ENCODE measurements at places on chromosomes 13 and 19.

- no peak for DNase-seq
These were observed 14.2 kb downstream of the RAB8A start for GRCh38 chr19:16125737-16126495.

DNA sequence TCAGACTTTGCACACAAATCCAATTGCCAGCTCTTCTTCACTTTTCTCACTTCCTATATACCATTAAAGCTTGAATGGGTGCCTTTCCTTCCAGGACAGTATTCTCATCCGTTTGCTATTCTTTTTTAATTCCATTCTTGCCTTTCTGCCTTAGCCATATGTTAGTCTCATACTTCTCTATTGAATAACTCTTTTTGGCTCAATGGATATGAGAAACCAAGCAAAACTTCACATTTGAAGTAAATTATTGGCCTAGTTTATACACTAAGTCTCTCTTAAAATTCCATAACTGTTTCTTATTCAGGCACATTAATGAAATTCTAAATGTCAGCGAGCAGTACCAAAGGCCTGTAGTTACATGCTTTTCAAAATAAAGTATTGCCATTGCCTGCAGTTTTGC lies 129.6 kb upstream of the FRY start:
- DNase-seq, result no peak

DNA sequence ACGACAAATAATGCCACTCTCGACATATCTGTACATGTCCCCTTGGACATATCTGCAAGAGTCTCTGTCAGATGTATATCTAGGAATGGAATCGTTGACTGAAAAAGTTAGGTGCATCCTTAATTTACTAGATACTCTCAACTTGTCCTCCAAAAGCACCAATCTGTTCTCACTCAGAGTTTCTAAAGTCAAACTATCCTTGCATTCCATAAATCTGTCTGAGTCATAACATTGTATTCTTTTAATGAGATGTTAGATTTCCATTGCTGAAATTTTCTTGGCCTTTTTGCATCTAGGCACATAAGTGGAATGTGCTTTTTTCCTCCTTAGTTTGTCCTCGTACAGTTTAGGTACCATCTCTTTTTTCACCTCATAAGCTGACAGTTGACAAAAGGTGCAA lies 139.8 kb downstream of the PTPRS start:
- no peak for DNase-seq

GRCh38 chr13:109154146-109154545 lies 524.7 kb downstream of the MYO16 start:
- no peak for DNase-seq

DNA sequence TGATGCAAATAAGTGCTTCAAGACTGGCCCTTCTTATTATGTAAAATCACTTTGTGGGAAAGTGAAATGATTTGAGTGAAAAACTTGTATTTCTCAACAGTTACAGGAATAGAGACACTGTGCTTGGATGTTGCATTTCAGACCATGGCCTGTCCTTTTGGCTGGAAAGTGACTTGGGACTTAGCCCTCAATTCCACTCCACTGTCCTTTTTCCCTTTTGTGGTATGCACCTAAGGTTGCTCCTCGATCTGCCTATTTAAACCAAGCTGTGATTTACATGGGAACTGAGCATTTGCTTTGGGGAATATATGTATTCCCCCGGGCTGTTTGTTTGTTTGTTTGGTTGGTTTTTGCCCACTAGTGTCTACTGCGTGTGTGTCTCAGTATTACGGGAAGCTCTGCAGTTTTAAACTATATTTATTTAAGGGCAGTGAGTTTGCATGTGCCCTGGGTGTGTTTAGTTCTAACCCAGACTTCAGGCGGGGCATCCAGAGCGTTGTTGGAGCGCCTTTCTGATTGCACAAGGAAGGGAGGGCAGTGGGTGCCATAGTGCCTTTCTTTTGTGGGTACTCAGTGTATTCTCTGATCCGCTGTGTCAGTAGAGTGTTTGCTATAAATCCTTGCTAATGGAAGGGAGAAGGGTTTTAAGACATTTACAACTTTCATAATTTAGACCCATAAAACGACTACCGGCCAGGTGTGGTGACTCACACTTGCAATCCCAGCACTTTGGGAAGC lies 18.2 kb upstream of the RNF113B start:
- DNase-seq, result no peak

GRCh38 chr19:39778763-39779162 lies at the start of gene LEUTX:
Gene LEUTX (plus strand): TSS chr19:39778854. CDS start chr19:39778921, 67 bp downstream.
- DNase-seq, result no peak

DNA sequence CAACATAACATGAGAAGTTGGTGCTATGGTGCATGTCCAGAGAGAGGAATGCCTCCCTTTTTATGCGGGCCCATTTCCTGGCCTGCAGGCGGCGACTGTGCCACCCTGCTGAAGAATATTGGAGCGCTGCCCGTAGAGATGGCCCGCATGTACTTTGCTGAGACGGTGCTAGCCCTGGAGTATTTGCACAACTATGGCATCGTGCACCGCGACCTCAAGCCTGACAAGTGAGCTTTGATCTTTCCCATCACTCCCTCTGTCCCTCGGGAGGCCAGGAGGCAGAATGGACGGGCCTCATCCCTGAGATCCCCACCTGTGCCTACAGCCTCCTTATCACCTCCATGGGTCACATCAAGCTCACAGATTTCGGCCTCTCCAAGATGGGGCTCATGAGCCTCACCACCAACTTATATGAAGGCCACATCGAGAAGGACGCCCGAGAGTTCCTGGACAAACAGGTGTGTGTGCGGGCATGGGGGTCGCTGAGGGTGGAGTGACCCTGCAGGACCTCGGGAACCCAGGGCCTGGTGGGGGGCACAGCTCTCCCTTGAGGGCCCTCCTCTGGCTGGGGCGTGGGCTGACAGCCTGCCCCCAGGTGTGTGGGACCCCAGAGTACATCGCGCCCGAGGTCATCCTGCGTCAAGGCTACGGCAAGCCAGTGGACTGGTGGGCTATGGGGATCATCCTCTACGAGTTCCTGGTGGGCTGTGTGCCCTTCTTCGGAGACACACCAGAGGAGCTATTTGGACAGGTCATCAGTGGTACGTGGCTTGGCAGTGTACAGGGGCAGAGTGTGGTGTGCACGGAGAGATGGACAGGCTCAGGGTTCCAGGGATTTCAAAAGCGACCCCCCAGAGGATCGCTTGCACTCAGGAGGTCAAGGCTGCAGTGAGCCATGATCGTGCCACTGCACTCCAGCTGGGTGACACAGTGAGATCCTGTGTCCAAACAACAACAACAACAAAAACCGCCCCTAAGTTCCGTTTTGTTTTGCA lies 16.2 kb downstream of the DNASE2 start:
- no peak for DNase-seq

DNA sequence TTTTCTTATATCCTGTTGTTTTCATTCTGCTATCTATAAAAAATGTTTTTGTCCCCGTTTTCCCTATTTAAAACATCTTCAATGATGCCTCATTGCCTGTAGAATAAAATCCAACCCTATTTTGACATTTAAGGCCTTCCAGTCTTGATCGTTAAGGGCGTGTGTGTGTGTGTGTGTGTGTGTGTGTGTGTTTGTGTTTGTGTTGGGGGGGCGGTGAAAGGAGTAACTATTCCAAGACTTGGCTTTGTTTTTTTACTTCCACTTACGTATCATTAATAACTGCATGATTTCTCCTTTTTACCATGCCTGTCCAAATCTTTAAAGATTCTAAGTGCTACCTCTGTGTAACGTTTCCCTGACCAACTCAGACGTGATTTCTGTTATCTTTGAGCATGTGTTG lies 784 bp downstream of the PIBF1 start:
- no peak for DNase-seq

GRCh38 chr19:58521651-58522050 lies 2.0 kb upstream of the ZBTB45 start:
- no peak for DNase-seq

DNA sequence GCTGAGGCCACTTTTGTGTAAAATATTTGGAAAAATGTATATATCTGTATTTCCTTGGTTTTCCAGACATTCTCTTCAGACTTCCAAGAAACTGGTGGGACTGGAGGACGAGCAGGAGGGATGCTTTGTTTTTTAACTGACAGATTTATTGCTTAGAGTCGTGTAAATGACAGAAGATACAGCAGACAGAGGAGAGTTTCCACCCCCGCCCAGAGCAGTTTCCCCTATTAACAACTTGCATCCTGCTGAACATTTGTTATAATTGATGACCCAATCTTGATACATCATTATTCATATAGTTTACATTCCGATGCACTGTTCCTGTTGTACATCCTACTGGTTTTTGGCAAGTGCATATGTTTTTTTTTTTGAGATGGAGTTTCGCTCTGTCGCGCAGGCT lies 7.1 kb upstream of the DOCK6 start:
- DNase-seq, result no peak

DNA sequence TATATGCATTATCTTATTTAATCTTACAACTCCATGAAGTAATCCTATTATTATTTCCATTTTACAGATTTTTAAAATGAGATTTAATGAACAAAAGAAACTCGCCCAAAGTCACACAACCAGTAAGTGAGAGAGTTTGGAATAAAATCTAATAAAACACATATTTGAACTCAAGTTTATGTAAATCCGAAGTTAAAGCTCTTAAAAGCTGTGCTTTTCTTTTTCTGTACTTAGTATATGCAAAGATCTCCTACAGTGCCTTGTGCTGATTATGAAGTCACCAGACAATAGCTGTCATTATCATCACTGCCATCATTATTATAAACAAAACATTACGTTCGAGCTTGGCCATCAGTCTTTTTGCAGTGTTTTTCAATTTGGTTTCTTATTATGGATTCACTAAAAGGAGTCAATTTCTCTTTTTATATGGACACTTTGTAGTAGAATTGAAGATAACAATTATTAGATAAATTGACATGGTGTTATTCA lies 29.7 kb upstream of the ENOX1 start:
- DNase-seq, result no peak
